Mesothelial cell of epicardium (in vitro differentiated cells): ENCODE measurements at places on chromosomes 11 and 22.

DNA sequence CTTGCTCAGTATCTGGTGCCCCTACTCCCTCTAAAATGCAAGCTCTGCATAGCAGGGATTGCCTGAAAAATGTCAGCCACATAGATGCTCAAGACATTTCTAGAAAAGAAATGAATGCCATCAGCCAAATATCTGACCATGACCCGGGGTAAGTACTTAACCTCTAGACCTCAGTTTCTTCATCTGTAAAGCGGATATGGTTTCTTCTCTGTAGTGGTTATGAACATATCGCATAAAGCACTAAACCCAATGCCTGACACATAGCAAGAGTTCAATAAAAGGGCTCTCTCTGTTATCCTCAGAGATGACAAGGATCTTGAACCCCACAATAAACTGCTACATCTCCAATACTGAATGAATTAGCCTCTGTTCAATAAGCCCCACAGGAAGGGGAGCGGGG is 122.6 kb downstream of the ABTB2 start:
- DNase-seq: no peak
- H3K27me3 ChIP-seq: no peaks in the 10 kb centered on the region
- no peaks in the 10 kb centered on the region for H3K36me3 ChIP-seq
- H3K27ac ChIP-seq: no peak overlapping the region

DNA sequence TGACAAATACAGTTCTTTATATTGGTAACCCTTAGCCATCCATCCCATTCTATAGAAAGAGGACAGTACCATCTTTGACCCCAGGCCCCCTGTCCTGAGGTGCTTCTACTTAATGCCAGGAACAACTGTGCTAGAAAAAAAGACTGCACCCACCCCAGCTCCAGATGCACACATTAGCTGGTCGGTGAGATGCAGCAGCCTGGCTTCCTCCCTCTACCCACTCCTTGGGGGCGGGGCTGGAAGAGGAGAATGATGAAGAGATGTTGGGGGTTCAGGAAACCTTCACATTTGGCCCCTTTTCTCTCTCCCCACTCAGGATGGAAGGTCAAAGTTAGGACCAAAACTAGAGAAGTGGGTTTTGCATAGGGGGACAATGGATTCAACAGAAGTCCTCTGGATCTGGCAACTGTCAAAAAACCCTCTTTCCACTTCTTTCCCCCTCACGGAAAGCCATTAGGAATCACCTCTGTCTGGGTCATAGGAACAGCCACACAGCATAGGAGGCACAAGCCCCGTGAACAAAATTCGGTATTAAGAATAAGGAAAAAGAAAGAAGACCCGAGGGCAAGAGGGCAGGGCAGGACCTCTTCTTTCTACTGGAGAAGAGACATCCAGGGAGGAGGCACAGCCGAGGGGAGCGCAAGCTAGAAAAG is 755 bp downstream of the NRIP3 start:
- no peak for DNase-seq
- no peaks in the 10 kb centered on the region for H3K36me3 ChIP-seq
- H3K27me3 ChIP-seq: peaks cover 81% of the 10 kb centered on the region
- H3K27ac ChIP-seq: no peak overlapping the region
- peak overlapping the region; percentile 58 for H3K4me3 ChIP-seq

GRCh38 chr11:99244613-99245012 is 223.9 kb downstream of the CNTN5 start:
- H3K27ac ChIP-seq: no peak overlapping the region
- H3K4me1 ChIP-seq: no peaks in the 10 kb centered on the region
- no peaks in the 10 kb centered on the region for H3K36me3 ChIP-seq
- no peaks in the 10 kb centered on the region for H3K27me3 ChIP-seq

- H3K27ac ChIP-seq: peak overlapping the region; percentile 48
- H3K4me3 ChIP-seq: no peak overlapping the region
- H3K27me3 ChIP-seq: peaks cover 10% of the 10 kb centered on the region
- H3K4me1 ChIP-seq: peaks cover 15% of the 10 kb centered on the region
- DNase-seq: no peak
Observed at GRCh38 chr11:119796363-119797060, 67.5 kb upstream of the NECTIN1 start.

DNA sequence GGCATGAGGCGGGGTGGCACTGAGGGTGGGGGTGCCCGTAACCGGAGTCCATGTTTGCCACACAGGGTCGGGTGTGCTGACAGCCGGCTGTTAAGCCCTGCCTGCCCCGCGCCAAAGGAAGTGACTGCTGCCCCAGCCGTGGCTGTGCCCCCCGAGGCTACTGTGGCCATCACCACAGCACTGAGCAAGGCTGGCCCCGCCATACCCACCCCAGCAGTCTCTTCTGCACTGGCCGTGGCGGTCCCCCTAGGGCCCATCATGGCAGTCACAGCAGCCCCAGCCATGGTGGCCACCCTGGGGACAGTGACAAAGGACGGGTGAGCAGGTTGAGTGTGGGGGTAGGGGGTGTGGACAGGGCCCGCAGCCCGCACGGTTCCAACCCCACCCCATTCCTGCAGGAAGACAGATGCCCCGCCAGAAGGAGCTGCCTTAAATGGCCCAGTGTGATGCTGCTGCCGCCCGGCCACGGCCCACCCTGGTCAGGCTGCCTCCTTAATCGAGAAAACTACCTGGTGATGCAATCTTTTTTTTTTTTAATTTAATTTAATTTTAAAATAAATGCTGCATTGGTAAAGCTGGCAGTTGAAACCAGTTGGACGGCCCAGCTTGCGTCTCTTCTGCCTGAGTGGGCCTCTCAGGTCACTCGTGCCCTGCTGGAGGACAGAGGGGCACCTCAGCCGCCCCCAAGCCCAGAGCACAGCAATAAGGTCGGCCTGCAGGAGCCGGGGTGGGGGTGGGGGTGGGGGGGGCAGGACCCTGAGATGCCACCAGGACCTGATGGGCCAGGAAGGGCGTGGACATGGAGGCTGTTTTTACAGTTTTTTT is 30.8 kb downstream of the SBF1 start:
- no peak overlapping the region for H3K27ac ChIP-seq
- H3K27me3 ChIP-seq: no peaks in the 10 kb centered on the region
- no peaks in the 10 kb centered on the region for H3K4me1 ChIP-seq
- no peak overlapping the region for H3K4me3 ChIP-seq
- peaks cover 4% of the 10 kb centered on the region for H3K36me3 ChIP-seq
- no peak for DNase-seq

GRCh38 chr11:79396001-79396400 is 44.8 kb downstream of the TENM4 start:
- H3K27me3 ChIP-seq: no peaks in the 10 kb centered on the region
- H3K27ac ChIP-seq: no peak overlapping the region
- peaks cover 20% of the 10 kb centered on the region for H3K4me1 ChIP-seq

DNA sequence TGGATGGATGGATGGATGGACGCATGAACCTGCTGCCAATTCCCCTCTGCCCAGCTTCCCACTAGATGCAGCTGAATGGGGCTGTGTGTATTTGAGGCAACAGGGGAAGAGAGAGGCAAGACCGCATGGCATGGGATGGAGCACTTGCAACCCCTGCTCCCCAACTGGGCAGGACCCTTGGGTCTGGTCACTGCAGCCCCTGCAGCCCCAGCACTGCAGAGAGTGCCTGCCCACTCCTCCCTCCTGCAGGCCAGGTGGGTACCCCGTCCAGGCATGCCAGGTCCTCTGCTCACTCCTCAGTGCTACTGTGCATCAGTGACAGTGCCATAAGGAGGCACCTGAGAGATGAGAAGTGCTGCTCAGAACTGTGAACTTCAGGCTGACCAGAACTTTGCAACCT is 40.3 kb downstream of the OSBPL5 start:
- no peak for DNase-seq
- no peaks in the 10 kb centered on the region for H3K27me3 ChIP-seq
- no peaks in the 10 kb centered on the region for H3K4me1 ChIP-seq
- H3K36me3 ChIP-seq: peaks cover 4% of the 10 kb centered on the region
- no peak overlapping the region for H3K4me3 ChIP-seq
- H3K27ac ChIP-seq: no peak overlapping the region

GRCh38 chr22:17400305-17400704 is 31.0 kb downstream of the CECR2 start:
- peak overlapping the region; percentile 15 for H3K27ac ChIP-seq
- no peak overlapping the region for H3K4me3 ChIP-seq
- no peaks in the 10 kb centered on the region for H3K36me3 ChIP-seq
- no peak for DNase-seq

GRCh38 chr22:33884829-33885228 is 35.4 kb downstream of the LARGE1 start:
- H3K27me3 ChIP-seq: no peaks in the 10 kb centered on the region
- peaks cover 11% of the 10 kb centered on the region for H3K4me1 ChIP-seq
- no peak overlapping the region for H3K4me3 ChIP-seq

GRCh38 chr22:39800790-39801520 is 92.6 kb downstream of the ENTHD1 start:
- no peak overlapping the region for H3K27ac ChIP-seq
- peaks cover 14% of the 10 kb centered on the region for H3K4me1 ChIP-seq
- peaks cover 3% of the 10 kb centered on the region for H3K36me3 ChIP-seq

DNA sequence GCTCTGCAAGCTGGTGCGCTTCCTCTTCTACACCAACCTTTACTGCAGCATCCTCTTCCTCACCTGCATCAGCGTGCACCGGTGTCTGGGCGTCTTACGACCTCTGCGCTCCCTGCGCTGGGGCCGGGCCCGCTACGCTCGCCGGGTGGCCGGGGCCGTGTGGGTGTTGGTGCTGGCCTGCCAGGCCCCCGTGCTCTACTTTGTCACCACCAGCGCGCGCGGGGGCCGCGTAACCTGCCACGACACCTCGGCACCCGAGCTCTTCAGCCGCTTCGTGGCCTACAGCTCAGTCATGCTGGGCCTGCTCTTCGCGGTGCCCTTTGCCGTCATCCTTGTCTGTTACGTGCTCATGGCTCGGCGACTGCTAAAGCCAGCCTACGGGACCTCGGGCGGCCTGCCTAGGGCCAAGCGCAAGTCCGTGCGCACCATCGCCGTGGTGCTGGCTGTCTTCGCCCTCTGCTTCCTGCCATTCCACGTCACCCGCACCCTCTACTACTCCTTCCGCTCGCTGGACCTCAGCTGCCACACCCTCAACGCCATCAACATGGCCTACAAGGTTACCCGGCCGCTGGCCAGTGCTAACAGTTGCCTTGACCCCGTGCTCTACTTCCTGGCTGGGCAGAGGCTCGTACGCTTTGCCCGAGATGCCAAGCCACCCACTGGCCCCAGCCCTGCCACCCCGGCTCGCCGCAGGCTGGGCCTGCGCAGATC is 16.5 kb downstream of the P2RY2 start:
- no peaks in the 10 kb centered on the region for H3K27me3 ChIP-seq
- no peak overlapping the region for H3K27ac ChIP-seq
- peaks cover 3% of the 10 kb centered on the region for H3K36me3 ChIP-seq
- no peak overlapping the region for H3K4me3 ChIP-seq
- DNase-seq: no peak

DNA sequence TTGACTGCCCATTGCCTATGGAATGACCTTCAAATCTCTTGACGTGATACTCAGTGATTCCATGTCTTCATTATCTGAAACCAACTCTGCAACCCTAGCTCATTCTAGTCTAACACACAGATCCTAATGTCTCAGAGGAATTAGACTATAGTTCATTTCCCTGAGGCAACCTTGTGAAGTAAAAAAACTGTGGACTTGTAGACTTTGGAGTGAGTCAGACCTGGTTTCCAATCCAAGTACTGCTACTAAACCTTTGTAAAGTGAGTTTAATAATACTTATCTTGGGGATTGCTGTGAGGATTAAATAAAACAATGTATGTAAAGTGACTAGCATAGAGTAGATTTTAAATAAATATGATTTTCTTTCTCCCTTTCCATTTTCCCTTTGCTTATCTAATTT is 226.1 kb downstream of the BLID start:
- H3K36me3 ChIP-seq: no peaks in the 10 kb centered on the region
- H3K27ac ChIP-seq: no peak overlapping the region
- no peak for DNase-seq
- peaks cover 37% of the 10 kb centered on the region for H3K4me1 ChIP-seq
- no peaks in the 10 kb centered on the region for H3K27me3 ChIP-seq

- DNase-seq: no peak
- H3K4me3 ChIP-seq: no peak overlapping the region
- H3K27ac ChIP-seq: no peak overlapping the region
- peaks cover 3% of the 10 kb centered on the region for H3K27me3 ChIP-seq
- no peaks in the 10 kb centered on the region for H3K36me3 ChIP-seq
- no peaks in the 10 kb centered on the region for H3K4me1 ChIP-seq
Observed at GRCh38 chr11:131278472-131278871, 91.9 kb upstream of the NTM start.

DNA sequence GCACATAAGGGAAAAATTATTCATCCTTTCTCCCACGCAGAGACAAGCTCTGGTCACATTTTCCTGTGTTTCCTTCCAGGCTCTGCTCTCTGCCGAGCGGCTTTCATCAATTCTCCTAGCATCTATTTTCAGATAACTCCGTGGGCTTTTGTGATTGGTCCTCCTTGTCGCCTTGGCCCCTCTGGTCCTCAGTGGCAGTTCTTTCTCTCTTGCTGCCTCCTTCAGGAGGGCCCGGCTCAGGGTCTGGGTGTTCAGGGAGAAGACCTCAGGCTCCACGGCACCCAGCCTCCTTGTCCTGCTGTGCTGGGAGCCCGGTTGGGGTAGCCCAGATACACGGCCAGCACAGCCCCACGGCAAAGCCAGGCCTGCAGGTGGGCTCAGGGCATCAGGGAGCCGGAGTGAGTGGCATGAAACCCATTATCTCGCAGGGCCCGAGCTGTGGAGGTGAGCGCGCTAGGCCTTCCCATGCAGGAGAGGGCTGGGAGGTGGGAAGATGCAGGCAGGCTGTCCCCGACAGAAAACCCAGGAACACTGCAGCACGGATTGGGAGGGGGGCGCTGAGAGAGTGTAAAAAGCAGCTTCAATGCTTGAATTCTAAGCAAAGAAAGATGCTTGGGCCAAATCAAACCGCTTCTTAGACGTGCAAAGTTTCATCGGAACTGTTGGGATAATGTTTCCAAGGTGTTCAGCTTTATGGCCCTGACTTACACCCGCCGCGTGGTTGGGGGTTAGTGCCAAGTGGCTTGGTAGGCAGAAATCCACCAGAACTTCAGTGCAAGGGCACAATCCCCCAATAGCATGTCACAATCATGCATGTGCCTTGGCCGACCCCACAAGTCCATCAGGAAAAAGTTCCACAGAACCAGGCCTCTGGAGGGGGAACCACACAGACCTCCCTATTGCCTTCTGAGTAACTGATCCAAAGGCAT is 81.9 kb upstream of the WNT7B start:
- H3K27ac ChIP-seq: no peak overlapping the region

GRCh38 chr11:14894657-14895598 is 2.9 kb upstream of the CYP2R1 start:
- H3K27ac ChIP-seq: no peak overlapping the region
- H3K27me3 ChIP-seq: no peaks in the 10 kb centered on the region
- H3K36me3 ChIP-seq: no peaks in the 10 kb centered on the region
- no peak overlapping the region for H3K4me3 ChIP-seq
